ENCODE measurements at places on chromosomes 16 and 17. TPM values are rescaled to one million over a fixed set of nuclear protein-coding genes. Genes with fewer than 3 reads are reported as not detected.

DNA sequence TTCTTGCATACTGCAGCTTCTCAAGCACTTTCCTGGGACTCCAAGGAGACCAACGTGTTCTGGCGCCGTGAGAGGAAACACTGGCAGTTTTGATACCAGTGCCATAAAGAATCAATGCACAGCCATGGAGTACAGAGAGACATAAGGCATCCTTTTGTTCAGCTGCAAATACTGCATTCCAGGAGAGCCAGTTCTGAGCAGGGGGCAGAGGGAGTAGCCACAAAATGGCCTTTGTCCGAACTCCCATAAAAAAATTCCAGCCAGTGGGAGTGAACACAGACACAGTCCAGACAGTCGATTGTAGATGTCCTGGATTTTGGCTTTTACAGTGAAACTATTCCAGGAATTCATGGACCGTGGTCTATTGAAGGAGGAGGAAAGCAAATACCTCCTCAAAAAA, 36.2 kb upstream of the TEKT3 start:
- ATAC-seq = peak; percentile 81

Gene HOXB4
- 12.9 TPM for total RNA-seq

DNA sequence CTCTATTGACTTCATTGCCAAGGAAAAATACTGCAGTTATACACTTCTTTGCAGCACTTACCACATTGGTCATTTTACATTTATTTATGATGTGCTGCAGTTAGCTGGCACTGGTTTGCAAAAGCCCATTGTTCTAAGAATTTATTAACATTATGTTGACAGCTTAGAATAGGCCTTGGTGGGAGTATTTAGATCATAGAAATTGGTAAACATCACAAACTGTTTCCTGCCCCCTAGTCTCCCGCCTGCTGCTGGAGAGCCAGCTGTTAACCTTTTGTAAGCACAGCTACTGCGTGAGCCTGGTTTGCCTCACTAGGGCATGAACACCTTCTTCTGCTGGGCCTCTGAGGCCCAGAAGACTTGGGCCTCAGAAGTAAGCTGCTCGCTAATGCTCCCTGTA, 651.4 kb upstream of the GOT2 start:
- ATAC-seq = peak; percentile 40

GRCh38 chr17:37438141-37438540, 31.5 kb downstream of the TADA2A start:
- ATAC-seq = no peak

DNA sequence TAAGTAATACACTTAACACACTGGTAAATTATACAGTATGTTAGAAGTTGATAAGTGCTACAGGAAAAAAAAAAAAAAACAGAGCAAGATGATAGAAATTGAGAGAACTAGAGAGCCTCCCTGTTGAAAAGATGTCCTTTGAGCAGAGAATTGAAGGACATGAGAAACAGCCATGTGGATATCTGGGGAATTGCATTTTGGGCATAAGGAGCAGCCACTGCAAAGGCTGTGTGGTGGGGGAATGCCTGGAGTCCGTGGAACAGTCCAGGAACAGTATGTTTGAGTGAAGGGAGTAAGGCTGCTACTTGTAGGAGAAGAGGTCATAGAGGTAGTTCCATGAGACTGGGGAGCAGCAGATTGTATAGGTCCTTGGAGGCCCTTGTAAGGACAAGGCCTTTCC, 178.4 kb downstream of the FTO start:
- ATAC-seq = no peak

Gene KPNA2
- 211 TPM for total RNA-seq

GRCh38 chr17:39820541-39820940, 43.6 kb downstream of the IKZF3 start:
- ATAC-seq = peak; percentile 46

Gene MMP28
- 0.23 TPM for total RNA-seq

DNA sequence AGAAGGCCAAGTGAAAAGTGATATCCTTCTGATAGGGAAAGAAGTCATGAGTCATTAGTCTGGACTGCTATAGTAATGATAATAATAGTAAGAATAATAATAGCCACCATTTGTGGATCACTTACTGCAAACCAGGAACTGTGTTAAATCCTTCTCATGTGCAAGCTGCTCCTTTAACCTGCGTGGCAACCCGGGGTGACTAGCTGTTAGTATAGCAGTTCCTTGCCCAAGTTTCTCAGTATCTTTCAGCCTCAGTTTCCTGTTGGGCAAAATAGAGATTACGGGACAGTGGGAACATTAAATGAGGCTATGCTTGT, 129.5 kb downstream of the CDH13 start:
- ATAC-seq = no peak

Gene TEFM
- total RNA-seq = 27.2 TPM

Gene ZNF469
- total RNA-seq = 0.30 TPM

- no peak for ATAC-seq
These were observed 3.5 kb downstream of the SOCS1 start for GRCh38 chr16:11252482-11252931.

DNA sequence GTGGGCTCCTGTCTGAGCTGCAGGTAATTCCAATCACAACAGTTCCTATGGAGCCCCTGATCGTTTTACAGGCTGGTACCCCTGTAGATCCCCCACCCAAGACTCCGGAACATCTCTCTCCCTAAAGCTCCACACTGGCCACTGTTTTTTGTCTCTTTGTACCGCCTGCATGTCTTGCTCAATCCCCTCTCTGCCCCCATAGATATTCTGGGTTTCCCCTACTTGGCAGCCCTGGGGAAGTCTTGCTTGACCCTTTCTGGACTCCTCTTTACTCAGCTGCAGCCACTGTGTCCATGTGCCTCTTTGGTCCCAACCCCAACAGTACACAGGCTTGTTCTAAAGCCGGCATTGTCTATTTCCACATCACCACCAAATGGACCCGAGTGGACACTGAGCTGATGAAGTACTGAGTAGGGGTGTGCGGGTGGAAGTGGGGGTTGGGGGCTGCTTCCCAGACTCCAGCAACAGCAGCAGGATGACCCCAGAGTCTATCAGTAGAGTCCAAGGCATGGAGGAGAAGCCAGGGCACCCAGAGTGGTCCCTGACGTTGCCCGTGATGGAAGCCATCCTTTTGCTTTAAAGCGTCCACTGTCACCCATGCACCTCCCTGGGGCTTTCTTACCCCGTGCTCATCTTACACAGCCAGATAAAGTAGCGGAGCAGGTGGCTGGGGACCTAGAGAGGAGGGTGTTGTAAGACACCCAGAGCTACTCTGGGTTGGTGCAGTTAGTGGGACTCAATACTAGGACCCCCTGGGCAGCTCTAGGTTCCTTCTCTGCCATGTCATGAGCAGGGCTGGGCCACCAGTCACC, 6.4 kb downstream of the CD300LB start:
- no peak for ATAC-seq

- peak; percentile 70 for ATAC-seq
These were observed at the start of gene NFAT5 for GRCh38 chr16:69565671-69566239. NFAT5 (plus strand) TSS chr16:69565966; CDS start chr16:69566302, 336 bp downstream.

DNA sequence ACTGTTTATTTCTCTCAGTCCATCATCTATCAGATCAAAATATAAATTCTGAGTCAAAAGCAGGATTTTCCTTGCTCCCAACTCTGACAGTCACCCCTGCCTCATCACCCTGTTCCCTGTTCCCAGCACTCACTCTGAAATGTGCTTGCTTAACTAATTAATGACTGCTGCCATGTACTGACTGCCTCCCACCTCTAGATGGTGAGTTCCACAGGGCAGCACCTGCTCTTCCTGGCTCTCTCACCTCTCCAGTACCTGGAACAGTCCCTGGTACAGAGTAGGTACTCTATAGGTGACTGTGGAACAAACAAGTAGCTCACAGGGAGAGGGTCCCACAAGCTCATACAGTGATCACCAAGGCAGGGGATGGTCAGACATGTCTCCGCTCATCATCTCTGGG, 114.3 kb upstream of the C16orf82 start:
- no peak for ATAC-seq

Gene ITGA2B
- total RNA-seq = 1.8 TPM

- ATAC-seq = no peak
These were observed 10.1 kb downstream of the GTF3C1 start for GRCh38 chr16:27539636-27540035.

- ATAC-seq = peak; percentile 55
These were observed 127.9 kb downstream of the ENGASE start for GRCh38 chr17:79202480-79202879.

Gene B4GALNT2
- total RNA-seq = 0.05 TPM

DNA sequence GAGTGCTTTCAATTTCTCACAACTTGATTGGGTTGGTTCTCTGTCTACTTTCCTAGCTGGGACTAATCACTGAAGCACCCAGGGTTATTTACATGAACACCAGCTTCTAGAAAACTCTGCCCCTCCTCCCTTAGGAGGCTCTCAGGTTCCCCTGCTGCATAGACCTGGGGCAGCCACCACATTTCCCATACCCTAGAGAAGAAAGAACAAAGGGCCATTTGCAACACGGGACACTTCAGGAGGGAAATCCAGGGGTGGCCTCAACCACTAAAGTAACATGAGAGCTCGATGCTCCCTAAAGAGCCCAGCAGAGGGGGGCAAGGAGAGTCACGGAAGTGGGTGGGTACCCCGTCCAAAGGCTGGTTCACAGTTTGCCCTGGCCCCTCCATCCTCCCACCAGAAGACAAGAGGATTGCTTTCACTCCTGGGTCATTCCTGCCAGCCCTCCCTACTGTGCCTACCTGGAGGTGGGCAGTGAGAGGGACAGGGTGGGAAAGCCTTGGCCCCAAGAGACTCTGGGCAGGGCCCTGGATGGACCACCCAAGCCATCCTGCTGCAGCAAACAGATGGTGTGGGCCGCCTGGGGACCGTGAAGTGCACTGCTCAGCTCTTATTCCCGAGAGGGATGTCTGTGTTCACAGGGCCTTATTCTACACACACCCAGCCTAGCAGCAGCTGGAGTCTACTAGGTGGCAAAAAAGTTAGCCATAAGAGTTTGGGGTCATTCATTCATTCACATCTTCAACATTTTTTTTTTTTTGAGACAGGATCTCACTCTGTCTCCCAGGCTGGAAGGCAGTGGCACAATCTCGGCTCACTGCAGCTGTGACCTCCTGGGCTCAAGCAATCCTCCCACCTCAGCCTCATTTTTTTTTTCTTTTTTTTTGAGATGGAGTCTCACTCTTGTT, 392.1 kb downstream of the SOX9 start:
- no peak for ATAC-seq

Gene SLC13A5
- total RNA-seq = 0.14 TPM

GRCh38 chr16:81179219-81179618, 59.3 kb upstream of the BCO1 start:
- no peak for ATAC-seq

Gene TP53TG3B
- not detected for total RNA-seq

DNA sequence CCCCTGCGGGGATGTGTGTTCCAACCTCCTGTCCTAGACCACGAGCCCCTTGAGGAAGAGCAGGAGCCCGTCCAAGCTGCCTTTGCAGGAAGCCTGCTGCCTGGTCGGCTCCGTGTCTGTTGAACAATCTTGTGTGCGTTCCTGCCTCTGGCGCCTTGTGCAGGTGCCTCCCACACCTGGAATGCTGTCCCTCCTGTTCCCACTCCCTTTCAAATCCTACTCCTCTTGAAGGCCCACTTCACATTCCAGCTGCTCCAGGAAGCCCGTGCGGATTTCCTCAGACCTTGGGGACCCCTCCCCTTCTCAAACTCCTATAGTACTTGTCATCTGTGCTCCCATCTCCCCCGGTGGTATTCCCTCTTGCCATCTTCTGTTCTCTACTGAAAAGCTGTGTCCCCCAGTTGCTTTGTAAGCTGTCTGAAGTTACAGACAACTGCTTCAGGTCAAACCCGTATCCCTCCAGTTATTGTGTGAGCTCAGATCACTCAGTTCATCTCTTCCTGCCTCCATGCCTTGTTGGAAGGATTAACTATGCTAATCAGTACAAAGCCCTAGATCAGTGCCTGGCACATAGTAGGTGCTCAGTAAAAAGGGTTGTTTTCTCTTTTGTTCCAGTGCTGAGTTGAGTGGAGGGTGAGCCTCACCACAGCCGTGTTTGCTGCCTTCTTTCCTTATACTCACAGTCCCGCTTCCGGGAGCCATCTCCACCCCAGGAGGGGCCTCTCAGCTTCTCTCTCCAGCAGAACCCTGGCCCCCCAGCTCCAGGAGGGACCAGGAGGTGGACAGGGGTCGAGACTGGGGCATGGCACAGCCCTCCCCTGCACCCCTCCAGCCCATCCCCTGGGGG, 241.8 kb upstream of the CIBAR2 start:
- no peak for ATAC-seq

GRCh38 chr17:81416612-81417011, 21.4 kb downstream of the BAHCC1 start:
- no peak for ATAC-seq

Gene SLC2A4
- 0.66 TPM for total RNA-seq

GRCh38 chr17:59067756-59068155, 38.9 kb downstream of the TRIM37 start:
- no peak for ATAC-seq

GRCh38 chr17:67818110-67819002, 6.9 kb upstream of the BPTF start:
- ATAC-seq = no peak

GRCh38 chr17:1742371-1743087, at the start of gene SERPINF2:
SERPINF2 (plus strand) TSS chr17:1742871; CDS start chr17:1744996, 2,125 bp downstream.
- ATAC-seq = peak; percentile 60

- peak; percentile 8 for ATAC-seq
These were observed 52.0 kb upstream of the SREBF1 start for GRCh38 chr17:17888821-17889220.

GRCh38 chr17:8273884-8274444, 14.5 kb upstream of the RANGRF start:
- ATAC-seq = no peak

DNA sequence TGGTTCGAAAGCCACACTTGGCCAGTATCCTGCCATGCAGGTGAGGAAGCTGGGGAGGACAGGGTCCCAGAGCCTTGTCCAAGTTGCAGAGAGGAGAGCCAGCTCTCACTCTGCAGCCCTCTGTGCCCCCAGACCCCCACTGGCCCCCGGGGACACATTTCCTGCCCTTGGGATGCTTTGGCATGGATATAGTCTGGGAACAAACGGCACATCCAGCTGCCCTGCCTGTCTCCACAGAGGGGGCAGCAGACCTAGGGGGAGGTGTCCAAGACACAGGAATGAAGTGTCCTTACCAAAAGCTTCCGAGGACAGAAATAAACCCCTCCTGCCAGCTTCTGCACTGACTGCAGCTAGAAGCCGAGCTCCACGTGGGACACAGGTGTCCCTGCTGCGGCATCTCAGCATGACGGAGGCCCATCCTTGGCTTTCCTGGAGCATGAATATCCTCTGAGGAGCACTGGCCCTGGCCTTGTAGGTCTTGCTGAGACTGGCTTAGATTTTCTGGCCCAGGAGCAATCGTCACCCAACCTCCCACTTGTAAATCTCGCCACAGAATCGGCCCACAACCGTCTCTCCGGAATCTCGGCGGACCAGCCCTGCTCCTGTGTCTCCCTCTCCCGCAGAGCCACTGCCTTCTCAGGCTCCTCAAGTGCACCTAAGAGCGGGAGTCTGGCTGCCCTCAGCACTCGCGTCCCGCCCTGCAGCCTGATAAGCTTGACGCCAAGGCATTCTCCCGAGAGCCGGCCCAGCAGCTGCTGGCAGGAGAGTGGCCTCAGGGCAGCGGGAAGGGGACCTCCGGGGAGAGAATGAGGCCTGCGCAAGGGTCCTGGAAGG, 1.1 kb upstream of the CAPN15 start:
- ATAC-seq = peak; percentile 6

- peak; percentile 83 for ATAC-seq
These were observed 25.1 kb upstream of the CNOT1 start for GRCh38 chr16:58654560-58655214.

Data from motor neuron (in vitro differentiated cells).